ENCODE measurements at places on chromosomes 16 and 17. TPM values are rescaled to one million over a fixed set of nuclear protein-coding genes. Genes with fewer than 3 reads are reported as not detected.

HSD17B1 gene
- 4.9 TPM for total RNA-seq

PLA2G10 gene
- total RNA-seq = not detected

CIBAR2 gene
- total RNA-seq = not detected

EPN3 gene
- 0.64 TPM for total RNA-seq

BAHCC1 gene
- 10.7 TPM for total RNA-seq

ATMIN gene
- 35.6 TPM for total RNA-seq

GRN gene
- 365 TPM for total RNA-seq

RND2 gene
- total RNA-seq = 24.2 TPM

SLC47A1 gene
- 0.22 TPM for total RNA-seq

PITPNM3 gene
- total RNA-seq = 1.5 TPM

TP53TG3C gene
- total RNA-seq = not detected

INO80E gene
- total RNA-seq = 31.9 TPM

P2RX1 gene
- total RNA-seq = not detected

CSH2 gene
- not detected for total RNA-seq

DOC2A gene
- total RNA-seq = 4.7 TPM

ORC6 gene
- 1.6 TPM for total RNA-seq
